ENCODE measurements at places on chromosomes 1 and 21. TPM values are rescaled to one million over a fixed set of nuclear protein-coding genes. Genes with fewer than 3 reads are reported as not detected.

LRRC71 gene
- total RNA-seq: not detected

DNA sequence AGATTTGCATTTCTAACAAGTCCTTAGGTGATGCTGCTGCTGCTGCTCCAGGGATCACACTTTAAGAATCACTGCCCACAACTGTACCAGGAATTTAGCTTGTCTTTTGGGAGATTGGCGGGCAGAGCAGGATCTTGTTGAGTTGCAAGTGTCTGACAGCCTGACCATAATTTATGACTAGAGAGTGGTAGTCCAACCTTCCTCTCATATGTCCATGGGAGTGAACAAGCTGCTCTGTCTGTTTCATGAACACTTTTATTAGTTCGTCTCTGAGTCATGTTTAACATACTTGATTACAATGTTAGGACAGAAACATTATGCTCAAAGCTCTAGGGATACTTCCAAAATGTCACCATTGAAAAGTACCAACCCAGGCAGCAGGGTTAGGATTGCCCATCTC is 169.6 kb downstream of the TGFB2 start:
- DNase-seq: no peak

GRCh38 chr1:246532519-246532918 is 25.4 kb upstream of the SMYD3 start:
- DNase-seq: no peak

DNA sequence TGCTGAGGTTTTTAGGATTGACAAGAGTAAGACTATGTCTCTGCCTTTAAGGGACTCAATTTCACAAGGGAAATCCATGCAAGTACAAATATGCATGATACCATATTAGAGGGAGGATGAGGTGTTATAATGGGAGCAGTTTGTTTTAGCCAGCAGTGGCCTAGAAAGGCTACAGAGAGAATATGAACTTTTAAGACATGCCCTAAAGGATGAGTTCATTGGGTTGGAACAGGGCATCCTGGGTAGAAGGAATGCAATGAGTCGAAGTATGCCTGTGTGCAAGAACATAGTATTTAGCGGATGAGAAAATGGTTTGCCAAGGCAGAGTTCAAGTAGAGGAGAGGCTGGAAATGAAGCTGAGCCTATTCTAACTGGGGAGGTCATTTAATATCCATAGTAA is 32.6 kb upstream of the LEPR start:
- DNase-seq: no peak

FAM151A gene
- not detected for total RNA-seq

DNA sequence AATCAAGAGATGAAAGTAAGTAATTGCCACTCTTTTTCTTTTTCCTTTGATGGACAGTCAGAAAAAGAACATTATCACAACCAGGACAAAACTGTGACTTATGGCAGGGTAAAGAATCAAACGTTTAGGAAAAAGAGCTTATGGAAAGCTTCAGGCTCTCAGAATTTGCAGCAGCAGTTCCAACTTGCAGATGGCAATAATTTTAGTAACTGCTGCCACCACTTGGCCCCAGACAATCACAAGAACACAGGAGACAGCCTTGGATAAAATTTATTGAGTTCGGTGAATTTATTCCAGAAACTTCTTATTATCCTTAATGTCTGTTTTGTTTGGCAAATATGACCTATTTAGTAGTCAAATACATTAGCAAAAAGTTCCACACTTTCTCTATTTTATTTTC is 804.4 kb downstream of the BRINP3 start:
- DNase-seq: no peak

DNA sequence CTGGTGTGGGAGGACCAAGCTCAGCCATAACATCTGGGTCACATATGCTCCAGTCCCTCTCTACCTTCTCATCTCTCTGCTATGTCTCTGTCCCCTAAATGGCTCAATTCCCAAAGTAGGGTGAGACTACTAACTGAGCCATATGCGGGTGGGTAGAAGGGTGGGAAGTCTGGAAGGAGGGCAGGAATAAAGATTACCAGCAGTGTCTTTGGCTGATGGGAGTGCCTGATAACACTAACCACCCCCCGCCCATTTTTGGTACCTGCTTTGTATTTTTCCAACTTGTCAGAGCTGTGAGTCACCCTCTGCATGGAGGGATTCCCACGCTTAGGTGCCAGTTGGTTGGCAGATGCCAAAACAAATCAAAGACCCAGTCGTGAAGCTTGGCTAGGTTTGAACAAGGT is 14.9 kb upstream of the SSBP3 start:
- DNase-seq: no peak

DNA sequence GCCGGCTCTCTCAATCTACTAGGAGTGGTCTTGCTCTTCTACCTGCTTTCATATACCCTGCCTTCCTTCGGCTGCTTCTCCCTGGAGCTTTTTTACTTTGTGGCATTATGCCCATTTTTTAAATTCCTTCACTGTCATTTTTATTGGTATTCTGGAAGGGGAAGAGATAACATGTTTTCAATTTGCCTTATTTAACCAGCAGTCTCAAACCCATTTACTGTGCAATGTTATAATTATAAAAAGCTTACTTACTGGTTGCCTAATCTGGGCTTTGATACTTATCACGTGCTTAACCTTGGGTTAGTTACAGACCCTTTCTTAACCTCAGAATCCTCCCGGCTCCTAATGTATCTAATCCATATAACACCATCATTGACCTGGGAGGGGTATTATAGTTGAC is 128.1 kb downstream of the SIPA1L2 start:
- no peak for DNase-seq

- no peak for DNase-seq
These were observed 139.8 kb downstream of the RYR2 start for GRCh38 chr1:237181743-237182317.

PRELP gene
- 26.3 TPM for total RNA-seq

OR2T2 gene
- total RNA-seq: not detected

FGGY gene
- total RNA-seq: 28.8 TPM

DNA sequence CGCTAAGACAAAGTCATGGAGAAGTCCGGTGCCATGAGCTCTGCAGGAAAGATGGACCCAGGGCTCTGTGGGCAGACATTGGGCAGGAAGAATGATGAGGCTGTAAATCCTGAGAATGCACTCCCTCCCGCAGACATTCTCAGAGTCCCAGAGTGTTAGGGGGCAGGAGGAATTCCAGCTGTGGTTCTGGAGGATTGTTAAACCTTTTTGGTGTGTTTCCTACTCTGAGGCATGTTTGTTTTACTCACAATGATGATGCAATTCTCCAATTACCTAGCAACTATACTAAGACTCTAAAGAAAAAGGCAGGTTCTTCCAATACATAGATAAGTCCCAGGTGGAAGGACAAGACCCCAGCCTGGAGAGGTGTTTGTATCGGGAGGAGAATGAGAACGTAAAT is 2.8 kb upstream of the CAPN9 start:
- DNase-seq: no peak

DNA sequence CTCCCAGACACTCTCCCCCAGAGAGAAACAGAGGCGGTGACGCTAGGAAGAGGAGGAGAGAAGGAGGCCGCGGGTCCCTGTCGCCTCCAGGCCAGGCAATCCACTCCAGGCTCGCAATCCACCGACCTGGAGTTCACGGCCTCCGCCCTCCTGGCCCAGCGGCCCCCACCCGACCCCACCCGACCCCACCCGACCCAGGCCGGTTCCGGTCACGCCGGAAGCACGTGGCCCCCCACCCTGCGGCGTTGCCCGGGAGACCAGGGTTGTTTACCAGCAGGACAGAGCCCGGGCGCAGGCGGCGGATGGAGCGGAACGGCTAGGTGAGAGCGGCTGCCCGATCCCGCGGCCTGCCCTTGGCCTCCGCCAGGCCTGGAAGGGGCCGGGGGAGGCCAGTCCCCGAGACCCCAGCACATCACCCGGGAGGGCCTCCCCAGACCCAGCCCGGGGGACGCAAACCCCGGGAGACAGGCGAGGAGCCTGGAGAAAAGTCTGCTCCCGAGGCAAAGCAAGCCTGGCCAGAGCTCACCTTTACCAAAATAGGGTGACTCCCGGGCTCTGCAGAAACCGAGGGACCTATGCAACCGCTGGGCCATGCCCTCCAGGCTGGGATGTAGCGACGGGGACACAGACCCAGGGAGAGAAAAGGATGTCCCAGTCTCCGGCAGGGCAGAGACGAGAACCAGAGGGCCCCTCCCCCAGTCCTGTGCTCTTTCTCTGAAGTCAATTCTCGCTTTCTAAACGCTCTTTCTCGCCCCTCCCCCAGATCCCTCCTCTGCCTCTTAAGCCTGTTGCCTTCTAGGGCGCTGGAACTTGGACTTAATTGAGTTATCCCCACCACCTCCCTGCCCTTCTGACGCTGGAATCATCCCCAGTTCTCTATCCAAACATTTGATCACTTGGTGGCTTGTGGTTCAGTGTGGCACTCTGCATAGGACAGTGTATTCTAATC is at the start of the genes PLA2G2C and UBXN10:
Gene PLA2G2C (minus strand): TSS at position 685 of the 949 bp plus-strand sequence. CDS start 9,155 bp downstream, outside the sequence.
Gene UBXN10 (plus strand): TSS at position 263 of the 949 bp plus-strand sequence. CDS start 4,466 bp downstream, outside the sequence.
- DNase-seq: peak; percentile 61

DNA sequence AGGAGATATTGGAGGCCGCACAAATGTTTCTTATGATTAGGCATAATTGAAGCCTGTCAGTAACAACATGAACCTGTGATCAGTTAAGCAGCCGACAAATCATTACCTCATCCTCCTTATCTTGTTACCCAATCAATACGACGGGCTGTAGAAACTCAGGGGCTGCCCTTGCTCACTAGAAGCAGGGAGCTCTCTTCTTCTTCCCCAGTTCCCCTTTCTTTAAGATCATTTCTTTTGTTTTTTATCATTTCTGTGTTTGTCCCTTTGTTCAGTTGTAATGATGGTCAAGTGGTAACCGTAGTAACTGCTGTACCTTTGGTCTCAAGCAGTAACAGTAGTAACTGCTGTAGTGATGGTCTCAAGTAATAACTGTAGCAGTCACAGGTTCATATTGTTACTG is 13.8 kb upstream of the FCGR2A start:
- no peak for DNase-seq

- DNase-seq: no peak
These were observed 280.8 kb downstream of the SPATA17 start for GRCh38 chr1:217911908-217912307.

RHD gene
- total RNA-seq: not detected

RGS18 gene
- 0.92 TPM for total RNA-seq

LIPI gene
- total RNA-seq: not detected

GNAT2 gene
- 1.0 TPM for total RNA-seq

C8A gene
- not detected for total RNA-seq

GRCh38 chr1:116062201-116062600 is 49.0 kb upstream of the MAB21L3 start:
- no peak for DNase-seq

DNA sequence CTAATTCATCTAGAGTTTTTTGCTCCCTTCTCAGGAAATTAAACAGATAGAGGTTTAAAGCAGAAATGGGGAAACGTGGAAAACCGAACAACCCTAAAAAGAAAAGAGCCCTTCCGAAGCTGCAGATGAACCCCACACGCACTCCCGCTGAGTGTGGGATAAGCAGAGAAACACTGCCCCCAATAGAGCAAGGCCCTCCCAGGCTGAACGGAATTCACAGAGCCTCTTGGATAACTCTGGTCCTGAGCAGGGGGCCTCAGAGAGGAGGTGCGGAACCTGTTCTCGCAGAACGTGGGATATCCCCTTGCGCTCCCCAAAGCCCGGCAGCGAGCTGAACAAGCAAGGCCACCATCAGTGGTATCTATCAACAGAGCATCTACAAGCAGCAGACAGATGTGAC is 44.9 kb downstream of the SSBP3 start:
- no peak for DNase-seq

DNA sequence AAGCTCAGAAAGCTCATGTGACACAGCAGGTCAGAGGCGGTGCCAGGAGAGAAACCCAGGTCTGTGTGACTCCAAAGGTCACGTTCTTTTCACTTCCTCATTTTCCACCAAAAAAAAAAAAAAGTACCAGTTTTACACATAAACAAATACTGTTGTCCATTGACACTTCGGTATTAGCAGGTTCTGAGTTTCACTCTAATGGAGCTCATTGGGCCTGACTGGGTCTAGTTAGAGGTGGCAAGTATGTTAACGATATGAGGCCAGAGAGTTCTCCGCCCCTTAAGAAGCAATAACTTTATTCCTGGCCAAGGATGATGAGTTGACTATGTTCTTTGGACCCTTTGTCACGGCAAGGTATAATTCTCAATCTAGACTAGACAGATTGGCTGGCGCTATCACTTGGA is 30.0 kb upstream of the SDE2 start:
- DNase-seq: no peak

- peak; percentile 25 for DNase-seq
These were observed 7.4 kb downstream of the KYAT3 start for GRCh38 chr1:88985032-88985431.

- DNase-seq: no peak
These were observed 62.9 kb upstream of the LRRC7 start for GRCh38 chr1:69504730-69505252.

OR2L5 gene
- 2.4 TPM for total RNA-seq

RNF223 gene
- not detected for total RNA-seq

- DNase-seq: no peak
These were observed 3.7 kb downstream of the HMGN2 start for GRCh38 chr1:26475989-26476388.

- DNase-seq: no peak
These were observed 68.3 kb downstream of the ADARB1 start for GRCh38 chr21:45142469-45143308.

CFH gene
- 11.0 TPM for total RNA-seq

DNA sequence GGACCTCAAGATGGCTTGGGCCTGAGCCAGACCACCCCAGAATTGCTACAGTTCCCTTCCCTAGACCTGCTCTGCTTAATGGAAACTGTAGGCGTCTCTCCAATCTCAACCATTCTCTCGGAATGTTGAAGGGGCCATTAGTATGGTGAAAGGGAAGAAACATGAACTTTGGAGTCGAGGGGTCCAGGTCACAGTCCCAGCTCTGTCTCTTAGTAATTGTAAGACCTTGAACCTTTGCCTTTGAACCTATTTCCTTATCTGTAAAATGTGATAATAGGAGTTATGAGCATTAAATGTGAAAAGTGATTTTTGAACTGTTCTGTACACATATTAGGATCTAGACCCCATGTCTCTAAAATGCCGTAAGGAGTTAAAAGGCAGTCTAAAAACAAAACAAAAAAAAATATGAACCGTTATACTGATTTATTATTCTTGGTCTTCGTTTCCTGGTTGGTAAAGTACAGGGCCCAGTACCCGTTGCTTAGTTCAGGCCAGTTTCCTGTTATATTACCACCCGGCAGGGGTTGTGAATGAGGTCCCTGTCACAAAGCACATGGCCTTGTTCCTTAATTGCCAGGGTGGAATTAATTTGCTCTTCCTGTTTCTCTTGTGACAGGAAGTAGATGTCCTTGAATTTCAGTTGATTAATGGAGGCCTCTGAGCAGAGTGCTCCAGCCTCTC is 42.3 kb downstream of the TCEANC2 start:
- no peak for DNase-seq

DNA sequence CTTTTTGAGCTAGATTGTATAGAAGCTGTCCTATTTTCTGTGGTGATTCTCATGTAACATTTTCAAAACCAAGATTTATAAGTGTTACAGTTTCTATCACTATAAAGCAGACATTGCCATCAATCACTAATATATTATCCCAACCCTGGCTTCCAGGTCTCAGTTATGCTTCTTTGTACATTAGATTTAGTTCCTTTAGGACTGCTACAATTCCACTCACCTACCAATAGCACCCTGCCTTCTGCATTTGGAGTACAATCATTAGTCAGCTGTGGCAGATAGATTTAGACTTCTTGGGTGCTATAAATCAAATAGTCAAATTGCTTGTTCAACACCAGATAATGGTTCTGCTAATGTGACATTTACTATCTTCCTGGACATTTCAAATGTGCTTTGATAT is 281.6 kb downstream of the BRINP3 start:
- no peak for DNase-seq

AJAP1 gene
- 59.4 TPM for total RNA-seq

Measured in dorsolateral prefrontal cortex (tissue), 122 donors.